ENCODE measurements at places on chromosomes 1 and 21.

- DNase-seq: peak; percentile 46
Observed at GRCh38 chr21:44949779-44950198, 10.0 kb downstream of the SLX9 start.

- no peak for DNase-seq
Observed at GRCh38 chr1:214833178-214833756, 230.3 kb downstream of the CENPF start.

DNA sequence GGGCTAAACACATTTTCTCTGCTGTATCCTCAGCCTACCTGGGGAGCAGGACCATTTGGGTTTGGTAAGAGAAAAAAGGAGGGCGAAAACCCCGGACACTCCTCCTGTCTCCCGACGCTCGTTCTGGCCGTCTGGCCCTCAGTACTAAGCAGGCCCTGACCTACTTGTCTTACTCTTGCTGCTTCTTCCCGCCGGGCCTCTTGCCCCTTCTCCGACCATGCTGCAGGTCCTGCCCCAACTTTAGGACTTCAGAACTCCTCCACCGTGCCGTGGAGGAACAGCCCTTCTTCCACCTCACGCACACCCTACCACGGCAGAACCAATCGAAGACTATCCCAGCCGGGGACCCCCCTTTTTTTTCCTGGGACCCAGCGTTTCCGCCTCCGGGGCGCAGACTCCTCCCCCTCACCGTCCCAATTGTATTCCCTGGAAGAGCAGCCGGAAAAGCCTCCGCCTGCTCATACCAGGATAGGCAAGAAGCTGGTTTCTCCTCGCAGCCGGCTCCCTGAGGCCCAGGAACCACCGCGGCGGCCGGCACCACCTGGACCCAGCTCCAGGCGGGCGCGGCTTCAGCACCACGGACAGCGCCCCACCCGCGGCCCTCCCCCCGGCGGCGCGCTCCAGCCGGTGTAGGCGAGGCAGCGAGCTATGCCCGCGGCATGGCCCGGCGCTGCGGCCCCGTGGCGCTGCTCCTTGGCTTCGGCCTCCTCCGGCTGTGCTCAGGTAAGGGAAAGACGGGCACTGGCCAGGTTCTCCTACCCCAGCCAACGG, at the start of gene CHRNB2:
Gene CHRNB2 (plus strand): TSS at position 393 of the 771 bp plus-strand sequence. CDS start 267 bp downstream, at position 660.
- peak; percentile 34 for DNase-seq

GRCh38 chr21:20026543-20026942, 971.7 kb upstream of the NCAM2 start:
- DNase-seq: no peak

GRCh38 chr1:106907795-106908194, 148.7 kb upstream of the PRMT6 start:
- DNase-seq: no peak

- no peak for DNase-seq
Observed at GRCh38 chr21:28657566-28657965, 335.1 kb downstream of the LTN1 start.

GRCh38 chr1:25695090-25695770, 78.6 kb downstream of the MAN1C1 start:
- no peak for DNase-seq
